ENCODE measurements at places on chromosomes 3 and 15.
A peak's percentile ranks its signal among the peaks of the same experiment; 100 is the strongest.

DNA sequence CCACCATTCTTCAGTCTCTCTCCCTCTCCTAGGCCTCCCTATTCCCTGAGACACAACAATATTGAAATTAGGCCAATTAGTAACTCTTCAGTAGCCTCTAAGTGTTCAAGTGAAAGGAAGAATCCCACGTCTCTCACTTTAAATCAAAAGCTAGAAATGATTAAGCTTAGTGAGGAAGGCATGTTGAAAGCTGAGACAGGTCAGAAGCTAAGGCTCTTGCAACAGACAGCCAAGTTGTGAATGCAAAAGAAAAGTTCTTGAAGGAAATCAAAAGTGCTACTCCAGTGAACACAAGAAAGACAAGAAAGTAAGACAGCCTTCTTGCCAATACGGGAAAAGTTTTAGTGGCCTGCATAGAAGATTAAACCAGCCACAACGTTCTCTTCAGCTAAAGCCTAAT is 41.3 kb downstream of the PPM1L start:
- DNase-seq: no peak

DNA sequence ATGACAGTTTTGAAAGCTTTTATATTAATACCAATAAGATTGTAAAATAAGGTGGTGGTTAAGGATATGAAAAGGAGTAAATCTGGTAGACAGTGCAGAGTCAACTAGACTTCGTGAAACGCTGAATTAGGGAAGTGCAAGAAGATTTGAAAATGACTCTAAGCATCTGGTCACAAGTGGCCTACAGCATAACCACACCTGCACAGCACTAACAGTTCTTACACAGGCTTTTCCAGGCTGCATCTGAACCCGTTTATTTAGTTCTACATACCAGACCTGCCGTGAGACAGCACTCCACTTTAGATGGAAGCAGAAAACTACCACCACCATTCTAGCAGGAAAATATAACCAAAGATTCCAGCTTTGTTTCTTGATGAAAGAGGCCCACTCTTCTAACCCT is 1.9 kb downstream of the DMXL2 start:
- no peak for DNase-seq

DNA sequence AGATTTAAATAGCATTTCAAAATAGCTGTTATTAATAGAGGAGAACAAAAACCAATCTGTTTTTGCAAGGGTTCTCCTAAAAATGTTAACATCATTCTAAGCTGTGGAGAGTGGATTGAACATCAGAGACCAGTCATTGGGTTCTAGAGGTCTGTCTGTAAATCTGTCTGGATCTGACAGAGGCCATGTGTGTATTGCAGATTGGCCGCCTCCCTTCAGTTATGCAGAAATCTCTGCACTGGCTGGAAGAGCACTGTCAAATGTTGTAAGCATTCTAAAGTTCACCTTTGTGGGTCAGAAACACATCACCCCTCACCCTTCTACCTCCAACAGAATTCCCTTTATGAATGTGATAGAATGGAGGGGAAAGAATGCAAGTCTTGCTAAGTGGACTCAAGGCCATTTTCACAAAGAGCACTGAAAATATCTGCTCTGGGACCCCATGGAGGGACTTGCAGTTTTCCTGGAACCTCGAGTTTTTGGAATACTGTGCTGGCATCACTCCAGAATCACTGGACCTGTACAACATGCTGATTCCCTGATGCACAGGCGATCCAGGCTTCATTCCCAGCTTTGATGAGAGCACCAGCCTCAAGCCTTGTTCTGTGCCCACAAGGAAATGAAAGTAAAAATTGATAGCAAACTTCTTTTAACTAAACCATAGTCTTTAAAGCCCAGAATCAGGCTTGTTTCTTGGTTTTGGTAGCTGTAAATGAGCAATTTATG is 8.4 kb downstream of the FAM81A start:
- no peak for DNase-seq

GRCh38 chr3:62669161-62669560 is 206.1 kb downstream of the CADPS start:
- no peak for DNase-seq

DNA sequence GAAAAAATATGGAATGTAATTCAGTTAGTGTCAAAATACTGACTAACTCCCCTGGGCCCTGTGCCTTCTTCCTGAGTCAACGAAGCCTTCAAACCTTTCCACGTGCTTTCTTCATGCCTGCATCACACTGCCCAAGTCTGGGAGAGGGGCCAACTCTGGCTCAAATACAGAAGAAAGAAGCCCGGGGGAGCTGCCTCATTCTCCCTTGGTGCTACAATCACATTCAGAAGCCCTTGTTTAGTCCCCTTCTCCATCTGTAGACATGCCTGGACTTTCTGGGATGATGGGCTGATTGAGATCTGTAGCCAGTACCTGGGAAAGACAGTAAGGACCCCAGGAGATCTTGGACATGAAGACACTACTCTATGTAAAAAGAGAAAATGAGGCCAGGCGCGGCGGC is 77.8 kb upstream of the GSK3B start:
- DNase-seq: peak; percentile 72

GRCh38 chr3:170695486-170696064 is 109.7 kb upstream of the SLC7A14 start:
- no peak for DNase-seq

- DNase-seq: no peak
Measured at GRCh38 chr15:57134071-57134605, 215.7 kb downstream of the TCF12 start.

- DNase-seq: peak; percentile 88
Measured at GRCh38 chr3:38029400-38030125, at the start of gene PLCD1. PLCD1 (minus strand) TSS chr3:38029642; CDS start chr3:38029539, 103 bp downstream.

GRCh38 chr3:116969646-116970045 is 260.1 kb downstream of the TUSC7 start:
- no peak for DNase-seq

DNA sequence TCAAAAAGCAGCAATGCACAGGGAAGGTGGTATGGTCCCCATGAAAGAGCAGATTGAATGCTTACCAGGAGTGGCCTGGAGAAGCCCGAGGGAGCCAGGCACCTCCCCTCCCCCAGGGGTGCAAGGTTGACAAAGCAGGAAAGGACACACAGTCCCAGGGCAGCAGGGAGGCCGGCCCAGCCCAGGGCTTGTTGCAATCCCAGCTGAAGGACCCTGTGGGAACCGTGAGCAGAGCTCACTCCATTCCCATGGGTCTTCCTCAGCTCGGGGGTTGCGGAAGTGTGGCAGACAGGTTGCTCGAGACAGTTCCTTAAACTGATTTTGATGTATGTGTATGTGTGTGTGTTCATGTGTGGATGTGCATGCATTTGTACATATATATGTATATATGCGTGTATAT is 15.8 kb downstream of the UROC1 start:
- no peak for DNase-seq

DNA sequence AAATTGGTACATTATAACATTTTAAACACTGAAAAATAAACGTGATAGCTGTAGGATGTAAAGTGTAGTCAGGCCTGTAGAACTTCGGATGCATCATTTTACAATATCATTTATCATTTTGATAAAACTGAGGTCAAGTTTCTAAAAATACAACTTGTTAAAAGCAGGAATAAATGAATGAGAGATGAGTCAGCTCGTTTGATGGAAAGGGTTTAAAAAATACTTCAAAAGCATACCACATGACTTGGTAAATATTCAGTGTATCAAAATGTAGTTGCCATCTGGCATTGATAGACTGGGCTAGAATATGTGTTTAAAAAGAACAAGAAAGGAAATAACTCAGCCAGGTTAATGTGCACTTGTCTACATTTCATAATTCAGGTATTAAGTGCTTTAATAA is 357.0 kb downstream of the TIGIT start:
- peak; percentile 65 for DNase-seq

DNA sequence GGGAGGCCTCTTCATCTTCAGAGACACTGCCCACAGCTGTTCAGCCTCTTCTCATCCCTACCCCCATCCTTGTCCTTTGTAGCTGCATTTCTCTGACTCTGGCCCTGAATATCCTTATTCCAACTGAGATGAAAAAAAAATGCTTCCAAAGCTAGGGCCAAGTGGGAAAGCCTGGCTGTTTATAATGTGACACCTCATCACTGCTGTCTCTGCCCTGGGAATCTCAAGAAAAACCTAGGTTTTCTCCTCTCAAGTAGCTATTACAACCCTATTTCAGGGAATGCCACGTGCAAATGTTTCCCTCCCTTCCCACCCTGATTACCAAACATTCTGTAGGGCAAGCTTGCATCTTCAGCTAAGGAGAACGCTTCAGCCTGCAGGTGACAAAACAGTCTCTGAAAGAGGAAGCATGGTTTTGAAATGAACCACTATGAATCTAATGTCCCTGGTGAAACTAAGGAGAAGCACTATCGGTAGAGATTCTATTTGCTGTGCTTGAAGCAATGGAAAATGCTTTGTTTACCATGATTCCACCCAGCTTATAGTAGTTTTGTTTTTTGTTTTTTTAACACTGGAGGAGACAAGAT is 65.4 kb downstream of the USF3 start:
- DNase-seq: no peak

- DNase-seq: no peak
Measured at GRCh38 chr3:53495520-53496391, 1.3 kb downstream of the CACNA1D start.

GRCh38 chr3:135895106-135895733 is 70.3 kb upstream of the PPP2R3A start:
- peak; percentile 87 for DNase-seq

DNA sequence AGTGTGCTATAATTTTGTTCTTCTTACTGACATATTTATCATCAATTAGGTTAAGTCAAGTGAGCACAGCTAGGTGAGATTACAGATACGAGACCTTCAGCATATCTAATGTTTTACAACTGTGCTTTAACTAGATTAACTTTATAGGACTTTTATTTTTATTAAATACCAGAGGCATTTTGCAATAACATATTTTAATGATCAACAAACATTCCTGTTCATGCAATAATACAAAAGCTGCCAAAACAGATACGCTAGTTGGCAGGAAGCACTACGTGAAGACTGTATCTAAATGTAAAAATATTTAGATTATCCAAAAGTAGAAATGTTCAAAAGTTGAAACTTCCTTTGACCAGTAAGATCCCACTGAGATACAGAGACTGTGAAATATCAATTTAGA is 139.1 kb downstream of the CBLB start:
- DNase-seq: peak; percentile 60

- no peak for DNase-seq
Measured at GRCh38 chr3:43615133-43615532, 6.7 kb downstream of the ANO10 start.

- DNase-seq: peak; percentile 20
Measured at GRCh38 chr15:50890751-50891150, 17.7 kb upstream of the AP4E1 start.

DNA sequence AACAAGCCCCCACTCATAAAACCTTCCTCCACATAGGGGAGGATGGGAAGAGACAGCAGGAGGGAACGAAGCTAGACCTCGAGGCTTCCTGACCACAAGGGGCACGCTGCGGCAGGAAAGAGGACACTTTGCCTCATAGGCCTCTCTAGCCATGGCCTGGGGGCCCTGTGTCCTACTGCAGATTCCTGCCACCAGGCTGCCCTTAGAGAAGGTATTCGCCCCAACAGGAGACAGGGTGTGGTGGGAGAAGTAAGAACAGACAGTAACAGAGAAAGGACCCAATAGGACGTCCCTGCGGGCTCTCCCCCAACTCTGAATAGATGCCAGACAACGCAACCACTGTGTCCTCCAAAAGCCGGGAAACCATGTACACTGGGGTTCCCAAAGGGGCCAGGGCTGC is 36.8 kb downstream of the ADCY5 start:
- DNase-seq: no peak

- DNase-seq: no peak
Measured at GRCh38 chr15:37218351-37218916, 118.1 kb upstream of the MEIS2 start.

- DNase-seq: no peak
Measured at GRCh38 chr15:53324061-53324460, 435.4 kb downstream of the WDR72 start.

DNA sequence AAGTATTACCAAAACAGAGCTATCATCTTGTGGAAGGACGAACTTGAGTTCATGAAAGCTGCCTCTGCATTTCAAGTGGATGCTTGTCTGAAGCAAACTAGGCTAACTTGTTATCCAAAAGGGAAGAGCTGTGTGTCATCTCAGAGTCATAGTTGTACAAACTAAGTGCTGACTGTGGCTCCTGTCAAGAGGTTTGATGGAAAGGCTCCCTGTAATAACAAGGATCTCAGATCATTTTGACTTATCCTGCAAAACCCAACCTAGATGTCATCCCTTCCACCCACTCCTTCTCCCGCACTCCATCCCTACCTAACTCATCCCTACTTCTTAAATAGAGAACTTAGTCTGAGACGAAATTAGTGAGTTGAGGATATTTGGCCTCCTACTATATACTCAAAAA is 110.8 kb downstream of the NR2E3 start:
- DNase-seq: no peak

GRCh38 chr3:31714495-31715280 is 182.0 kb downstream of the STT3B start:
- no peak for DNase-seq

DNA sequence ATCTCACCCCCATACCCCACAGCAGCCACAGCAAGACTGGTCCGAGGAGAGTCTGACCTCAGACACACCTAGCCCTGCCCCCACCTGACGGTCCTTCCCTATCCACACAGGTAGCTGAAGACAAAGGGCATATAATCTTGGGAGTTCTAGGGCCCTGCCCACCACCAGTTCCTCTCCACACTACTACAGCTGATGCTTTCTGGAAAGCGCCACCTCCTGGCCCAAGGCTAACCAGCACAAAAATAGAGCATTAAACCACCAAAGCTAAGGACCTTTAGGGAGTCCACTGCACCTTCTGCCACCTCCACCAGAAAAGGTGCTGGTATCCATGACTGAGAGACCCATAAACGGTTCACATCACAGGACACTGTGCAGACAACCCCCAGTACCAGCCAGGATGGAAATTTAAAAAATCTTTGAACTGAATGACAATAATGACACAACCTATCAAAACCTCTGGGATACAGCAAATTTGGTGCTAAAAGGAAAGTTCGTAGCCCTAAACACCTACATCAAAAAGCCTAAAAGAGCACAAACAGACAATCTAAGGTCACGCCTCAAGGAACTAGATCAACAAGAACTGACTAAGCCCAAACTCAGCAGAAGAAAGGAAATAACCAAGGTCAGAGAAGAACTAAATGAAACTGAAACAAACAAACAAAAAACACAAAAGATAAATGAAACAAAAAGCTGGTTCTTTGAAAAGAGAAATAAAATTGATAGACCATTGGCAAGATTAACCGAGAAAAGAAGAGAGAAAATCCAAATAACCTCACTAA is 122.1 kb upstream of the TPRG1 start:
- no peak for DNase-seq

DNA sequence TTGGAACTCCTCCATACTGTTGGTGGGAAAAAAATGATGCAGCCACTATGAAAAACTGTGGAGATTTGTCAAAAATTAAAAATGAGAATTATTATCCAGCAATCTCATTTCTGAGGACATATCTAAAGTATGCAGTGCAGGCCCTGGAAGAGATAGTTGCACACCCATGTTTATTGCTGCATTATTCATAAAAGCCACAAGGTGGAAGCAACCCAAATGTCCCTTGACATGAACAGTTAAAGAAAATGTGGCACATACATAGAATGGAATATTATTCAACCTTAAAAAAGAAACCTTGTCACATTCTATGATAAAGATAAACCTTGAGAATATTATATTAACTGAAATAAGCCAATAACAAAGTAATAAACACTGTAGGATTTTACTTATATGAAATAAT is 80.9 kb upstream of the ARHGEF26 start:
- peak; percentile 7 for DNase-seq

Measured in adipocyte (in vitro differentiated cells).